Calu3 (cell line): ENCODE measurements at places on chromosomes 11 and 22. TPM values are rescaled to one million over a fixed set of nuclear protein-coding genes. Genes with fewer than 3 reads are reported as not detected.
A peak's percentile ranks its signal among the peaks of the same experiment; 100 is the strongest.

GRCh38 chr11:92702037-92702804 lies 267.2 kb upstream of the MTNR1B start:
- DNase-seq: no peak

Gene MAJIN
- 0.56 TPM in 1 of 2 replicates, not detected in the other for total RNA-seq

- DNase-seq: no peak
Observed at GRCh38 chr11:1840780-1841480, 2.1 kb downstream of the TNNI2 start.

Gene YPEL4
- total RNA-seq: 0.28 TPM in 1 of 2 replicates, not detected in the other

DNA sequence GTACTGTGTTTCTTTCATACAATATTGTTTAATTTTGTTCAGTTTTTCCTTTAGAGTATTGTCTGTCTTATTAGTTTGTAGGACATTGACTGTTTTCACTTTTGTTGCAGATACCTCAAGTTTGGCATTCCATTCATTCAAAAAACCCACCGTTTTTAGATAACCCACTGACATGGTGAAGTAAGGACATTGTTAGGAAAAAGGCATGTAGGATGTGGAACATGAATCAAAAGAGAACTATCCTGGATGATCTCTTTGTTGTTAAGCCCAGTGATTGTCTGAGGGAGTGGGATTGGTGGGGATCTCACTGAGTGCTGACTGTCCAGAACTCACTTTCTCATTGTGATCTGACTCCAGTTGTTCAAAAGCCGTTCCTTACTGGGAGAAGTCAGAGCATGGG lies 119.3 kb downstream of the TEAD1 start:
- DNase-seq: no peak

DNA sequence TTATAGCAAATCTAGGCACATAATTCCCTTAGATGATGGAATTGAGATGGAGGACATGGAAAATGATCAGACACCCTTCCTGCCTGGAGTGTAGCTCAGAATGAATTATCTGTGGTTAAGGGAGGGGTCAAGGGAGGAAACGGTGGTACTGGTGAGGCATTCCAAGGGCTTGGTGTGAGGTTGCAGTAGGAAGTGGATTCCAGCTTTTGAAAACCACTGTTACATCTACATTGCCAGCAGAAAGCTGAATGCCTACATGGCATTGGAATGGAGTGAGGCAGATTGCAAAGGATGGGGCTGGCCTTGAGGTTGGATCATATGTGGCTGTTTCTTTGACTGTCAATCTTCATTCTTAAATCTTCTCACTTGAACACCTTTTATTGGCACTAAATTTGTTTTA lies 684.4 kb downstream of the NTM start:
- DNase-seq: no peak

- DNase-seq: no peak
Observed at GRCh38 chr11:116913000-116913399, 75.6 kb upstream of the APOA1 start.

Gene SYNGR1
- 12.3 and 16.8 TPM in 2 replicates for total RNA-seq

DNA sequence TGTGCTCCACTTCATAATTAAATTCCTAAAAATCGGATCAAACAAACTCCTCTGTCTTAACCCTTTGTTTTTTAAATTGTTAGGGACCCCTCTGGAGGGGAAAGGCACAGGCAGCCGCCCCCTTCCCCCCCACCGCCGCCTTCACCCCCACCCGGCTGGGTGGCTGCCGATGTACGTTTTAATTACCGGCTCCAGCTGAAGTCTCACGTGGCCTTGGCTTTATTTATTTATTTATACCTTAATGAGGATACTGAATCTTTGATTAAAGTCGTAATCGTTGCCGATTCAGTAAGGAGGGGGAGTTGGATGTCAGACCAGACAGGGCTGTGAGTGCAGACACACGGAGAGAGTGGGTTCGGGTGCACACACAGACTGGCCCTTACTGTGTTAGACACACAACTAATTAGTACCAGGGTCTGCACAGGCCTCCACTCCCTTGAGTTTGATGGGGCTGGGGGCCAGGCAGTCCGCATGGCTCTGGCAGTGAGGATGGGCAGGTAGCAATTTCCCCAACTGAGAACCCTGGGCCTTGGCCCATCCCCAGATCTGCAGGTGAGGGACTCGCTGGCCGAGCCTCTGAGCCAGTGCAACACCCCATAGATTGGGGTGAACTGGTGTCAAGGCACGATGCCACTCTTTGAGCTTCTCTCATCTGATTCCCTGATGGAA lies 51.3 kb upstream of the NNMT start:
- no peak for DNase-seq

Gene OR51B4
- total RNA-seq: not detected in 2 replicates

DNA sequence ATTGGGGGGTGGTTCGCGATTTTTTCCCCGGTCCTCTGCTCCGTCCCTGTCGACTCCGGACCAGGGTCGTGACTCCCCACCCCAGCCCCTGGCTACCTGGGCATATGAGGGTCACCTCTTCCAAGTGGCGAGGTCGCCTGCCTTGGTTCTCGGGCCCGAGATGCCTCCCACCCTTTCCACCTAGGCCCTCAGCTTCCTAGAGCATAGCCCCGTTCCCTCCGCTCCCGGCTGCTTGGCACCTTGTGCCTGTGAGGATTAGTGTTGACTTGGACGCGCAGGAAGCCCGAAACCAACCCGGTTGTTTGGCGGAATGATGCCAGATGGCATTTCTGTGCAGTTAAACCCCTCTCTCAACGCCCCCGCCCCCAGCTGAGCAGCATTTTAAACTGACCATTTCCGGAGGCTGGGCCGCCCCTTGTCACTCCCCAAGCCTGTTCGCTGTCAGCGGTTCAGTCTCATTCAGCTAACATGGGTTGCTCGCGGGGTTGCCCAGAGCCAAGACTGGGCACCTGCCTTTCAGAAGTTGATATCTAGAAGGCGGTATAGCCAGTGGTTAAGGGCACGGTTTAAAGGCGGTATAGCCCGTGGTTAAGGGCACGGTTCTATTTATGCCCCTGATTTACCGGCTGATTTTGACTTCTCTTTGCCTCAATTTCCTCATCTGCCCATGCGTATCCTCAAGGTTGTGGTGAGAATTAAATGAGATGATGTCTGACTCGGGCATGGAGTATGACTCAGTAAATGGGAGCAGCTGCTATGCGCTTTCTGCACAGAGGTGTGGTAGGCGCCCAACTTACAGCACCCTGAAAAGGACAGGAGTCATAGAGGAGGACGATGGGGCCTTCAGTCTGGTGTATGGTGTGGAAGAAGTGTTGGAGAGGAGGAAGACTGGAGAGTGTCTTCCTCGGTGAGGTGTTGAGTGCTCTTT lies 639 bp downstream of the INCENP start:
- DNase-seq: peak; percentile 59

- DNase-seq: no peak
Observed at GRCh38 chr11:60910711-60911380, 3.1 kb upstream of the TMEM109 start.

- DNase-seq: no peak
Observed at GRCh38 chr11:118219732-118220131, 5.1 kb downstream of the JAML start.

GRCh38 chr11:15725246-15725645 lies 610.5 kb downstream of the INSC start:
- DNase-seq: no peak

- DNase-seq: no peak
Observed at GRCh38 chr11:93213622-93214021, 15.8 kb upstream of the SLC36A4 start.

GRCh38 chr11:68687311-68687710 lies 3.0 kb downstream of the GAL start:
- DNase-seq: no peak

- DNase-seq: no peak
Observed at GRCh38 chr11:6300325-6300724, 20.0 kb downstream of the CAVIN3 start.
